NCI-H2107 (cell line): ENCODE measurements at places on chromosomes 2 and 18.

GRCh38 chr2:160205505-160205904 lies 5.4 kb upstream of the ITGB6 start:
- no peak for DNase-seq

- no peak for DNase-seq
Observed at GRCh38 chr2:239640676-239641578, 240.1 kb upstream of the HDAC4 start.

DNA sequence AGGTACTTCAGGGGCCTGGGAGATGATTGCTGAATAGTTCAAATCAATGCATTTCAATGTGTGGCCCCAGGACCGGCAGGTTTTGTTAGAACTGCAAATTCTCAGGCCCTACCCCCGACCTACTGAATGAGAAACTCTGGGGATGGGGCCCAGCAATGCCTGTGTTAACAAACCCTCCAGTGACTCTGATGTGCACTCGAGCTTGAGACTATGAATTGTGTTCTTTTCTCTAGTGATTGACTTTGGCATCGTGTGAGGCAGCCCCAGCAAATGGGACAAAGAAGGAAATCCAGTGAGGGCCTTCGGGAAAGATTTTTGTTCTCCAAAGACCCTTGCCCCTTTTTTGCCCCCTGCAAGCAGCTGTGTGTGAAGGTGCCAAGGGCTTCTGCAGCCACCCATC lies 22.4 kb downstream of the ALK start:
- DNase-seq = no peak

DNA sequence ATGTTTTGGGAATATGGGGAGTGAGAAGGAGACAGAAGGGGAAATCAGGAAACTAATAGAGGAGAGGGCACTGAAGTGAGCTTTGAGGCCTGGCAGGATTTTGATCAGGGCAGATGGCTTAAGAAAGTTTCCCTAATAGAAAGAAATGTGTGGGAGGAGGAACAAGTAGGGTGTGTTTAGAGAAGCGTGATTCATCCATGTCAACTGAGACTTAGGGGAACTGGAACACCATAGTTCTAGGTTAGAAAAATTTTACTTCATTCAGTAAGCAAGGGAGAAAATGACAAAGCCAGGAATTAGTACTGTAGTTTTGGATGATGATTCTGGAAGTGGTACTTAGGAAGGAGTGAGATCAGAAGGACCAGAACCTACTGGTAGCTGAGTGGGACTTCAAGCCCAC lies 296.0 kb downstream of the PLCL1 start:
- no peak for DNase-seq

DNA sequence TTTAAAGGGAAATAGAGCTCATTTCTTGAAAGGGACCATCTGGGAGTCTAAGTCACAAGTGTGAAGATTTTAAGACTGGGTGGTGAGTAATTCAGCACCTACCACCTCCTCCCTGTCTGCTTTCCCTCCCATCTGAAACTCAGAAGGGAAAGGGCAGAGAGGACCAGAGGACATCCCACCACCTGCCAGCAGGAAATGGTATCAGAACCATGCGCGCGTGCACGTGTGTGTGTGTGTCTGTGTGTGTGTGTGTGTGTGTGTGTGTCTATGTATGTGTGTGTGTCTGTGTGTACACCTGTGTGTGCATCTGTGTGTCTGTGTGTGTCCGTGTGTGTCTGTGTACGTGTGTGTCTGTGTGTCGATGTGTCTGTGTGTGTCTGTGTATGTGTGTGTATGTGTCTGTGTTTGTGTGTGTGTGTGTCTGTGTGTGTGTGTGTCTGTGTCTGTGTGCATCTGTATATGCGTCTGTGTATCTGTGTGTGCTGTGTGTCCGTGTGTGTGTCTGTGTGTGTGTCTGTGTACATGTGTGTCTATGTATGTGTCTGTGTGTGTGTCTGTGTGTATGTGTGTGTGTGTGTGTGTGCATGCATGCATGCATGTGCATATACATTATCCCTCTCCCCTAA lies 76.8 kb downstream of the ZFP36L2 start:
- no peak for DNase-seq
